Uterus (tissue), 4 donors: ENCODE measurements at places on chromosomes 7 and 10. TPM values are rescaled to one million over a fixed set of nuclear protein-coding genes. Genes with fewer than 3 reads are reported as not detected.

Gene RTKN2
- not detected for total RNA-seq

Gene TET1
- total RNA-seq, result 40.3 TPM

DNA sequence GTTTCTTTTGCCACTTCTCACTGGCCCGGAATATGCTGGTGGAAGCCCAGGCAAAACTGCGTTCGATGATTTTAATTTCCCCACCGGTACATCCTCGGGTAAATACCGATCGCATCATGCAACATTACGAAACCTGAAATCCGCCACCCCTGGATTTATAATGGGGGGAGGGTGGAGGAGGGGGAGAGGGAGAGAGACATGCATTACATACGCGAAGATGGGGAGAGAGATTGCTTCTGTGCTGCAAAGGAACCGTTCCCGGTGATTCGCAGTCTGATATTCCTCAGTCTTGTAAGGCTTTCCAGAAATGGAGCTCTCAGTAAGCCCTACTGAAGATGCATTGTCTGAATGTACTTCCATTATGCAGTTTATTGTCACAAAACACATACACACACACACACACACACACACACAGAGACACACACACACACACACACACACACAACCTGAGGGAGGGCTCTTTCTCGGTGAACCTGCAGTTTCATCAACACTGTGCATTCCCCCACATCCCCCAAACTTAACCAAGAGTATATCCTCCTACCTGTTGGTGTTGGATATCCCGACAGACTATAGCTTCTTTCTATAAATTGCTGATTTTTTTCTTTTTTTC lies 741 bp downstream of the GPR85 start:
- no peak for DNase-seq

- DNase-seq, result no peak
These were observed 13.1 kb downstream of the FZD9 start for GRCh38 chr7:73446682-73447081.

DNA sequence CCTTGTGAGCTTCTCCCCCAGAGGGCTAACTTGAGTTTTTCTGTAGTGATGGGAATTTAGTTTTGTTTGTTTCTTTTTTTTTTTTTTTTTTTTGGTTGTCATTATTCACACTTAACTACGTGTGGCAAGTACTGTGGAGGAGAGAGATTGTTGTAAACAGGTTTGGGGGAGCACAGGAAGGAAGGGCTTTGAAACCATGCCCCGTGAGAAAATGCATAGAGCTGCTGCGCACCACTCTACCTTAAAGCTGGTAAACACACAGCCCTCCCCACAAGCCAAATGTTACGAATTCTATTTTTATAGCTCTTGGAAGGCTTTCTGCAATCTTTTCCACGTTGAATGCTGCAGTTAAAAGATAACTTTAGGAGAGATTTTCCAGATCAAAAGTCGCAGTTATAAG lies 76.2 kb downstream of the ZNF22 start:
- no peak for DNase-seq

Gene IFIT2
- total RNA-seq, result 3.8 TPM

Gene UBTD1
- 6.6 TPM for total RNA-seq

- no peak for DNase-seq
These were observed at the start of gene CLEC5A for GRCh38 chr7:141946796-141947195. Gene CLEC5A, minus strand, starts transcription at chr7:141946974. Its CDS starts 682 bp downstream, at chr7:141946292.

- DNase-seq, result no peak
These were observed 85.2 kb downstream of the CHST15 start for GRCh38 chr10:124008187-124008586.

Gene SLC26A5
- total RNA-seq, result not detected

DNA sequence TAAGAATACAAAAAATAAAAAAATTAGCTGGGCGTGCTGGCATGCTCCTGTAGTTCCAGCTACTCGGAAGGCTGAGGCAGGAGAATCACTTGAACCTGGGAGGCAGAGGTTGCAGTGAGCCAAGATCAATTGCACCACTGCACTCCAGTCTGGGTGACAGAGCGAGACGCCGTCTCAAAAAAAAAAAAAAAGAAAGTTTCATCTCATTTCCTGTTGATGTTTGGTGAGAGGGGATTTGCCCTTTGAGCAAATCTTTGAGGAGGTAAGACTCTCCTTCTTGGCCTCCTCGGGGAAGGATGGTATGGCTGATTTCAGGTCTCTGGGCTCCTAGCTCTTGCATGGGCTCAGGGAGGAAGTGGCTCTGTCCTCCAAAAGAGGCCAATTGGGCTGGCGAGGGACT lies 3.6 kb upstream of the GRID2IP start:
- DNase-seq, result no peak

DNA sequence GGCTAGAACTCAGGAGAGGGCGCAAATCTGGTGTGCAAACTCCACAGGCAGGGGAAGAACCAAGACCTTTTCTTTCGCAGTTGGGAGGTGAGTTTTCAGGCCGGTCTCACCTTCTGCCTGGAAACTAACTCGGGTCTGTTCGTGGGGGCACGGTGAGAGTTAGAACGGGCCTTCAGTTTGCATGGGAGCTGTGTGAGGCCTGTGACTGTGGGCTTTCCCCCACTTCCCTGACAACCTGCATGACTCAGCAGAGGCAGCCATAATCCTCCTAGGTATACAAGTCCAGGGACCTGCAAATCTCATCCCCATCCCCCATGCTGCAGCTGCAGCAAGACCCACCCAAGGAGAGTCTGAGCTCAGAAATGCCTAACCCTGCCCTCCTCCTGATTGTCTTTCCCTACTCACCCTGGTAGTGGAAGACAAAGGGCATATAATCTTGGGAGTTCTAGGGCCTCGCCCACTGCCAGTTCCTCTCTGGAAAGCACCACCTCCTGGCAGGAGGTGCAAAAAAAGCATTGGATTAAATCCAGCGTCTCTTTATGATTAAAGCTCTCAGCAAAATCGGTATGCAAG lies 194.9 kb upstream of the ETV1 start:
- no peak for DNase-seq

Gene HPSE2
- 7.0 TPM for total RNA-seq

GRCh38 chr10:70898687-70899086 lies 10.3 kb upstream of the PCBD1 start:
- DNase-seq, result no peak

- DNase-seq, result no peak
These were observed 392.1 kb upstream of the MTPN start for GRCh38 chr7:136369225-136369624.

Gene IKZF1
- total RNA-seq, result 16.5 TPM

DNA sequence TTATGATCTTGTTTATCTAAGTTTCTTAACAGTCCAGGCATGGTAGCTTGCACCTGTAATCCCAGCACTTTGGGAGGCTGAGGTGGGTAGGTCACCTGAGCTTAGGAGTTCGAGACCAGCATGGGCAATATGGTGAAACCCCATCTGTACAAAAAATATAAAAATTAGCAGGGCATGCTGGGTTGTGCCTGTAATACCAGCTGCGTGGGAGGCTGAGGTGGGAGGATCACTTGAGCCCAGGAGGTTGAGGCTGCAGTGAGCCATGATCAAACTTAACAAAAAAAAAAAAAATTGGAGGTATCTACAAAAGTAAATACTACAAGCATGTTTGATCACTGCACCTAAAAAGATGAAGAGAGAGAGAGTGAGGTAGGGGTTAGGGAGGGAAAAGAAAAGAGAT lies 9.0 kb upstream of the EZH2 start:
- no peak for DNase-seq

Gene GSTO2
- total RNA-seq, result under 0.01 TPM

Gene BAG3
- 44.1 TPM for total RNA-seq

DNA sequence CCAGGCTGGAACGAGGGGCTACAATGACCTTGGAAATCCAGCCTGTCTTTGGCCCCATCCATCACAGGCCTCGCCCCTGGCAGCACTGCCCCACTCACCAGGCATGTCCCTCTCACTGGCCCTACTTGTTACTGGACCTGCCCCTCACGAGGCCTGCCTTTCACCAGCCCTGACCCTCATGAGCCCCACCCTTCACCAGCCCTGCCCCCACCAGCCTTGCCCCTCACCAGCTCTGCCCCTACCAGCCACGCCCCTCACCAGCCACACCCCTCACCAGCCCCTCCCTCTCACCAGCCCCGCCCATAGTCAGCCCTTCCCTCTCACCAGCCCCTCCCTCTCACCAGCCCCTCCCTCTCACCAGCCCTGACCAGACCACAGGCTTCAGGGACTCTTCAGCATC lies 57.8 kb downstream of the COL26A1 start:
- DNase-seq, result no peak

GRCh38 chr10:75276069-75276872 lies 40.5 kb upstream of the COMTD1 start:
- no peak for DNase-seq

Gene SPDYE2B
- not detected for total RNA-seq
